Type B pancreatic cell (in vitro differentiated cells): ENCODE measurements at places on chromosomes 4 and X. TPM values are rescaled to one million over a fixed set of nuclear protein-coding genes. Genes with fewer than 3 reads are reported as not detected.

The PFKFB1 gene
- 0.51 and 0.86 TPM in 2 replicates for total RNA-seq

The SLC6A14 gene
- total RNA-seq, result 1.1 and 4.2 TPM in 2 replicates

The IL15 gene
- 0.77 and 0.79 TPM in 2 replicates for total RNA-seq

The PDZD4 gene
- 2.7 and 23.9 TPM in 2 replicates for total RNA-seq

GRCh38 chr4:129143359-129143758 lies 47.4 kb downstream of the C4orf33 start:
- no peaks in the 10 kb centered on the region for H3K27me3 ChIP-seq
- no peaks in the 10 kb centered on the region for H3K36me3 ChIP-seq
- DNase-seq, result no peak
- no peak overlapping the region for H3K4me3 ChIP-seq
- H3K4me1 ChIP-seq, result peaks cover 7% of the 10 kb centered on the region
- H3K27ac ChIP-seq, result no peak overlapping the region

- H3K36me3 ChIP-seq, result no peaks in the 10 kb centered on the region
- H3K27ac ChIP-seq, result no peak overlapping the region
- H3K4me3 ChIP-seq, result no peak overlapping the region
- no peaks in the 10 kb centered on the region for H3K4me1 ChIP-seq
Measured at GRCh38 chr4:77240469-77241066, 83.6 kb downstream of the CCNG2 start.

DNA sequence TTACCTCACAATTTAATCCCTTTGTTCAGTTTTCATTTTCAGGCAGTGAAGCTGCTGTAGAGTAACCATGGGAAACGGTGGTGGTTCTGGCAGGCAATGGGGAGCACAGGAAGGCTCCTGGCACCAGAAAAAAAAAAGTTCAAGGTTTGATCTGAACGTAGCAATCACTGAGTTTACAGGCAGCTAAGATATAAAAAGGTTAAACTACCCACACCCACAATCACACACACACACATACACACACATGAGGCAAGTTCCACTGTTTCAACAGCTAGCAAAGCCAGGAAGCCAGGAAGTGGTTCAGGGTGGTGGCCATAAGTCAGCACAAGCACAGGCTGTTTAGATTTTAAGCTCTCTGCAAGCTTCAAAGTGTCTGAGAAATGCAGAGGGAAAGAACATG lies at the start of gene SULT1B1:
Gene SULT1B1, minus strand, starts transcription at position 166 of the 400 bp plus-strand sequence. CDS start 5,403 bp downstream, outside the sequence.
- DNase-seq, result no peak
- H3K27ac ChIP-seq, result peak within 1 kb of the TSS; percentile 93
- no peaks in the 10 kb centered on the region for H3K36me3 ChIP-seq
- H3K27me3 ChIP-seq, result no peaks in the 10 kb centered on the region

- DNase-seq, result no peak
- no peaks in the 10 kb centered on the region for H3K36me3 ChIP-seq
- H3K4me1 ChIP-seq, result peaks cover 20% of the 10 kb centered on the region
Measured at GRCh38 chr4:184819786-184820185, 6.0 kb downstream of the ACSL1 start.

GRCh38 chr4:94523617-94524016 lies 71.9 kb downstream of the PDLIM5 start:
- H3K4me3 ChIP-seq, result no peak overlapping the region
- H3K27ac ChIP-seq, result no peak overlapping the region
- H3K4me1 ChIP-seq, result peaks cover 45% of the 10 kb centered on the region
- no peaks in the 10 kb centered on the region for H3K27me3 ChIP-seq

- H3K27me3 ChIP-seq, result no peaks in the 10 kb centered on the region
- no peak overlapping the region for H3K4me3 ChIP-seq
- DNase-seq, result no peak
- peaks cover 23% of the 10 kb centered on the region for H3K4me1 ChIP-seq
- H3K27ac ChIP-seq, result peak overlapping the region; percentile 62
Measured at GRCh38 chr4:2852481-2852921, 8.9 kb downstream of the ADD1 start.

GRCh38 chr4:98515470-98515809 lies 143.0 kb downstream of the TSPAN5 start:
- peaks cover 64% of the 10 kb centered on the region for H3K4me1 ChIP-seq
- H3K27ac ChIP-seq, result no peak overlapping the region
- no peak for DNase-seq
- H3K27me3 ChIP-seq, result no peaks in the 10 kb centered on the region

DNA sequence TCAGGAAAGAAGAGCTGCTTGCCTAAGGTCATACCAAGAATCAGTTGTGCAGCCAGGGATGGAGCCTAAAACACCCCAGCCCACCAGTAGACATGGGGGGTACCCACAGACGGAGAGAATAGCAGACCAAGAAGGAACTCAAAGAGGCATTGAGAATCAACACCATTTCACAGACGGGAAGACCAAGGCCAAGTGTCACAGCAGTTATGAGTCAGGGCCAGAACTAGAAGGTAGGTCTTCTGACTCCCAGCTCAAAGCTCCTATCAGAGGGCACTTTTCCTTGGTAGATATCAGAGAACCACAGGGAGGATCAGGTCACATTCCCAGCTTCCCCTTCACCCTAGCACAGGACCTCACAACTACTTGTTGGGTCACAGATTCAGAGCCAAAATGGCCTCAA lies 14.5 kb downstream of the OTUD5 start:
- H3K4me3 ChIP-seq, result no peak overlapping the region
- no peak overlapping the region for H3K27ac ChIP-seq
- DNase-seq, result no peak
- no peaks in the 10 kb centered on the region for H3K4me1 ChIP-seq
- H3K36me3 ChIP-seq, result peaks cover 6% of the 10 kb centered on the region
- no peaks in the 10 kb centered on the region for H3K27me3 ChIP-seq

GRCh38 chr4:125389713-125390112 lies 75.0 kb downstream of the FAT4 start:
- H3K4me1 ChIP-seq, result peaks cover 4% of the 10 kb centered on the region
- H3K27me3 ChIP-seq, result no peaks in the 10 kb centered on the region
- H3K27ac ChIP-seq, result no peak overlapping the region
- H3K36me3 ChIP-seq, result no peaks in the 10 kb centered on the region

DNA sequence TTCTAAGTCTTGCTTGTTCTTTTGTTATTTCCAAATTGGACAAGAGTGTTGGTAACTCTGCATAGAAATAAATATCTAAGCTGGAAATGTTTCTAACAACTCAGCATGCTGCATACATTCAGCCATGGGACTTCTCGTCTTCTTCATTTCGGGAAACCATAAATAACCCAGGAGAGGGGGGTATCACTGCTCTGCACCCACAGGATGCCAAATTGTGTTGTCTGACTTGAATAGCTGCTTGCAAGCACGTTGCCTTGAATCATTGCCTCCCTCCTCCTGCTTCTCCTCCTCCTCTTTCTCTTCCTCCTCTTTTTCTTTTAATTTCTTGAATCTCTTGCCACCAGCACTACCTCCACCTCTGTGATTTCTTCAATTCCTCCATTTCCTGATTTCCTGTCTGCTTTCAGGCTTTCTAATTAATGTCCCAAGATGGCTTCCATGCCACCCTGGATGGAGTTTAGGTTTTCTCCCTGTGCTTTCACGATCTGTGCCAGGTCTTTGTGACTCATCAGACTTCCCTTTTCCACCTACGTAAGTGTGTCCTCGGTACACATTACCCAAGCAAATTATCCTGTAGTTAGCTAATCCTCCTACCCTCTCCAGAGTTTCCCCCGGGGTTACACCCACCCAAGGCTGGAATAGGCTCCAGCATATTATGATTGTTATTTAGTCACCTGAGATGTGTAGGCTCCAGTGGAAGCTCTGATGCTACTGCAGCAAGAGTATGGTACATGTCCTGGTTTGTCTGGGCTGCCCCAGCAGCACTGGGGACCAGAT lies 122.6 kb upstream of the VCX3B start:
- H3K36me3 ChIP-seq, result no peaks in the 10 kb centered on the region
- no peaks in the 10 kb centered on the region for H3K27me3 ChIP-seq
- H3K4me3 ChIP-seq, result no peak overlapping the region
- H3K27ac ChIP-seq, result no peak overlapping the region
- H3K4me1 ChIP-seq, result no peaks in the 10 kb centered on the region
- DNase-seq, result no peak

- H3K36me3 ChIP-seq, result no peaks in the 10 kb centered on the region
- H3K4me3 ChIP-seq, result no peak overlapping the region
- H3K27me3 ChIP-seq, result no peaks in the 10 kb centered on the region
- DNase-seq, result no peak
- no peak overlapping the region for H3K27ac ChIP-seq
Measured at GRCh38 chrX:55841962-55842752, 124.6 kb downstream of the RRAGB start.

DNA sequence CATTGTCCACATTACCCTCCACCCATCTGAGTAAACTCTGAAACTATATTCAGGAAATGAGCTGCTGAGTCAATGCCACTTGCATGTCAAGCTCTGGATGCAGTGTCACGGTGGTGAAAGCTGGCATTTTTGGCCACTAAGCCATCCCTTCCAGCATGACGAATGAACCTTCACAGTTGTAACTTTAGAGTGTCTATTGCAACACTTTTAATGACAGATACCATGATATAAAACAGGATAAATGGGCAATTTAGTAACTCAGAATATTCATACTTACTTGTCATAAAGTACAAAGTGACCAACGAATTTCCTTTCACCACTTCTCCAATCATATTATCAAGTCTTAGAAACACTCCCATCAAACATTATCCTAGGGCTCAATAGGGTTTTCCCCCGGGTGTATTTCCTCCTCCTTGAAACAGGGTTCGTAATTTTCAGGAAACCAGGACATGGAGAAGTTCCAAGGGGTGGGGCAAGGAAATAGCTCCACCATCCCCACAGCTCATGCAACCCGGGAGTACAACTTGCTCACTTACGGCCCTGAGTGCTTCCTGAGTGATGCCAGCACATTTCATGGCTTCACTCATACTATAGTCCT lies 73.1 kb downstream of the MTHFD2L start:
- H3K4me3 ChIP-seq, result no peak overlapping the region
- no peaks in the 10 kb centered on the region for H3K36me3 ChIP-seq
- H3K4me1 ChIP-seq, result no peaks in the 10 kb centered on the region
- DNase-seq, result no peak

GRCh38 chrX:140343226-140343868 lies 161.5 kb downstream of the SOX3 start:
- no peaks in the 10 kb centered on the region for H3K4me1 ChIP-seq
- H3K36me3 ChIP-seq, result no peaks in the 10 kb centered on the region
- no peaks in the 10 kb centered on the region for H3K27me3 ChIP-seq
- no peak for DNase-seq
- no peak overlapping the region for H3K27ac ChIP-seq

GRCh38 chr4:172982151-172982590 lies 186.4 kb upstream of the GALNT7 start:
- peak overlapping the region; percentile 68 for H3K27ac ChIP-seq
- H3K27me3 ChIP-seq, result no peaks in the 10 kb centered on the region
- peaks cover 3% of the 10 kb centered on the region for H3K36me3 ChIP-seq
- H3K4me3 ChIP-seq, result peak overlapping the region; percentile 65
- peaks cover 11% of the 10 kb centered on the region for H3K4me1 ChIP-seq

DNA sequence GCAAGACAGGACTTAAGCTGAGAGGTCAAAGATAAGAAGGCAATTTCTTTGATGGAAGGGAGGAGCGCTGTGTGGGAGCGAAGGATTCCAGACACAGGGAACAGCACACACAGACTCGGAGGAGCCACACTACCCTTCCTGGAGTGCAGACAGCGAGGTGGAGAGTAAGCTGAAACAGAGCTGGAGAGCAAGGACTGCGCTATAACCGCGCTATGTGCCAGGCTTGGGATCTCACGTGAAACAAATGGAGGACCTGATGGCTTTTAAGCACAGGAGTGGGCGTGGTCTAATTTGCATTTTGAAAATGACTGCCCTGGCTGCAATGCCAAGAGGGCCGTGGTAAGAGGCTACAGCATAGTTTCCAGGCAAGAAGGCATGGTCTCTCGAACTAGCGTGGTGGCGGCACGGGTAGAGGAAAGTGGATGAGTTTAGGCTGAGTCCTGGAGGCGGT lies 113.9 kb upstream of the SORBS2 start:
- no peaks in the 10 kb centered on the region for H3K36me3 ChIP-seq
- no peak for DNase-seq
- H3K4me3 ChIP-seq, result no peak overlapping the region
- peaks cover 11% of the 10 kb centered on the region for H3K27me3 ChIP-seq
- H3K4me1 ChIP-seq, result peaks cover 4% of the 10 kb centered on the region

DNA sequence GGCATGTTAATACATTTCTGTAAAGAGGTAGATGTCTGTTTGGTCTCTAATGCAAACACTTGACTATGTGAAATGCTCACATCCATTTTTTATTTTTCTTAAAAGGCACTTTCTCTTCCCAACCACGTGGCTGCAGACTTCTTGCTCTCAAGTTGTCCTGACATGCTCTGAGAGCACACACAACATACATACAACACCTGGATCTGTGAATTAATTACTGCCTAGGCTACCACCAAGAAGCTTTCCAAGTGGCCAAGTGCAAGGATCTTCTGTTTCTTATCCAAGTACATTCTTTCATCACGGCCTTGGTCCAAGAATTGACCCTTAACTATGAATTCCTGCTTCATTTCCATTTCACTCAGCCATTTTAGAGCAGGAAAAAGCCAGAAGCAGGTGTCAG lies 110.8 kb downstream of the SPRY1 start:
- peak overlapping the region; percentile 50 for H3K27ac ChIP-seq
- H3K4me3 ChIP-seq, result peak overlapping the region; percentile 54

DNA sequence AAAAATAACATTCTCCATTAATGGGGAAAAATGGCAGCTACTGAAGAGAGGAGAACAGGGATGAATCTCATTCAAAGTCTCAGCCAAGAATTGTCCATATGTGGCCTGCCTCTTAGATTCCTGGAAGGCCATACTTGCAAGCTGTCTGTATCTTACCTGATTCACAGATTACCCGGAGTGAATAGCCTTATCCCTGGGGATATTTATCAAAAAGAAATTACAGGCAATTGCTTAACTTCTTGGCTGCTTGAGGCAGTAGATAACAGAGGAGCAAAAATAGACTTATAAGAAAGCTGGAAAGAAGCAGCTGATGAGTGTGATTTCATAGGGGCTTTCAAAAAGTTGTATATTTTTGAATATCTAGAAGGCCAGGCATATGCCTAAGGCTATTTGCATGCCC lies 68.8 kb upstream of the PPP1R2C start:
- no peaks in the 10 kb centered on the region for H3K36me3 ChIP-seq
- H3K27ac ChIP-seq, result no peak overlapping the region
- H3K27me3 ChIP-seq, result no peaks in the 10 kb centered on the region
- no peak overlapping the region for H3K4me3 ChIP-seq
- H3K4me1 ChIP-seq, result no peaks in the 10 kb centered on the region

DNA sequence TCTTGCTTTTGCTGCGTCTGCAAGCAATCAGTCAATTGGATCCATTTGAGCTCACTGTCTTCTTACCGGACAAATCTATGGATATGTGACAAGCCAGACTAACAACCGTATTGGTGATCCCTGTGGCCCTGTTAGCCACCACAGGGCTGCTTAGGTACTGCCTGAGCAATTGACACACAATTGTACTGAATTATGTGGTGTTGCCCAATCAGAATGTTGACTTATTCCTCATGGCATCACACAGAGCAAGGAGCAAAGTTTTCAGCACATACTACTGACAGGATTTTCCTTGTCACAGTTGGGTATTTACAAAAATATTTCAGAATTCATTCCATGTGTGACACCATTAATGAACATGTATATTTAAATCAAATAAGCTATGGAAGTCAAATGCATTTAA lies 41.3 kb upstream of the XAGE1B start:
- no peaks in the 10 kb centered on the region for H3K27me3 ChIP-seq
- H3K4me1 ChIP-seq, result no peaks in the 10 kb centered on the region
- H3K4me3 ChIP-seq, result no peak overlapping the region
